Stimulated activated CD4-positive, alpha-beta T cell treated with anti-CD3 and anti-CD28 coated beads, Interleukin-4, amount 100 ng/mL, for 4 hours (primary cell): ENCODE measurements at places on chromosomes 3 and 15.

- DNase-seq = no peak
These were observed 61.1 kb upstream of the GPD1L start for GRCh38 chr3:32045091-32045915.

DNA sequence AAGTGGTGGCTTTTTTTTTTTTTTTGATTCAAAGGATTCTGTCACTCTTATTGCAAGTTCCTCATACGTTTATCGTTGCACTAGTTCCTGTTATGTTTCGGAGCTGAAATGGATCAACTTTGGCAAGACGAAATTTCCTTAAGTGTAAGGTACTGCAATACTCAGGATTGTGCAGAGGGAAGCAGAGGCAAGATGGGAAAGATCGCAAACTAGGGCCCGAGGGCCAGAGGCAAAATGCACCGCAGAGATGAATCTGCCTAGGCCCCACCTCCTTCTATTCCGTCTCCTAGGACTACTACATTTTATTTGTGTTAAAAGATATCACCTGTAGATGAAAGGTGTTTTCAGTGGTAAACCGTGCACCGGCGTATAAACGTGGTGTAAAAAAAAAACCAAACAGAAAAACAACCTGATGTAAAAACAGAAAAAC, 331 bp downstream of the RNU6-1 start:
- DNase-seq = no peak

DNA sequence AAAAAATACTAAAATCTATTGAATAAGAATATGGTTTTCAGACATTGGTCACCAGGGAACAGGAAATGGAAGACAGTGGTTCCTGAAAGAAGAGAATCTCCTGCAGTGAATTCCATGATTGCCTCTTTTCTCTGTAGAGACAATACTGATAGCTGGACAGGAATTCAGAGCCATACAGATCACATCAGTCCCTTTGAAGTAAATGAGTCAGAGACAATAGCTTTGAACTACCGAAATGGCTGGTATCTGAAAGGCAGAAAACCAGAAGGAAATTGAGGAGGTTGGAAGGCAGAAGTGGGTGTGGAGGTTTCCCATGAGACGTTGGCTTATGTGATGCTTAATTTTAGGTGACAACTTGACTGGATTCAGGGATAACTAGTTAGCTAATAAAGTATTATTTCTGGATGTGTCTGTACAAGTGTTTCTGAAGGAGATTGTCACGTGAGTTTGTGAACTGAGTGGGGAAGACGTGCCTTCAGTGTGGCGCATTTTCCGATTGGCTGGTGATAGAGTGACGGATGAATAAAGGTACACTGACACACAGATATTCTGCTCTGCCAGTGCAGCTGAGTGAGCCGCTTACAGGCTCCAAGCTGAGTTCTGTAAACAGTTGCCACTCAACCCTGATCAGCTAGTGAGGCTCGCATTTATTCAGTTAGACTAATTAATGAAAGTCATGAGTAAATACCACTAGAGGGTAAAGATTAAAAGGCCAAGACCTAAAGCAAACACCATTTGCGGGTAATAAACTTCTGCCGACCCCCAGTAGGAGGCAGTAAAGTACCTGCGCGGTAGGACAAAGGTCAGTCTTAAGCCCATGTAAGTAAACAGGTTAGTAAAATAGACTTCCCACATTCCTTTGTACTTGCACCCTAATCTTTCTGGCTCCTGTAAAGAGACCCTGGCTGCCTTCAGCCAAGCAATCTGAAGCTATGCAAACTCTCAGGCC, 1298.6 kb downstream of the SI start:
- no peak for DNase-seq

- DNase-seq = no peak
These were observed 730 bp downstream of the DGKG start for GRCh38 chr3:186361246-186361761.

DNA sequence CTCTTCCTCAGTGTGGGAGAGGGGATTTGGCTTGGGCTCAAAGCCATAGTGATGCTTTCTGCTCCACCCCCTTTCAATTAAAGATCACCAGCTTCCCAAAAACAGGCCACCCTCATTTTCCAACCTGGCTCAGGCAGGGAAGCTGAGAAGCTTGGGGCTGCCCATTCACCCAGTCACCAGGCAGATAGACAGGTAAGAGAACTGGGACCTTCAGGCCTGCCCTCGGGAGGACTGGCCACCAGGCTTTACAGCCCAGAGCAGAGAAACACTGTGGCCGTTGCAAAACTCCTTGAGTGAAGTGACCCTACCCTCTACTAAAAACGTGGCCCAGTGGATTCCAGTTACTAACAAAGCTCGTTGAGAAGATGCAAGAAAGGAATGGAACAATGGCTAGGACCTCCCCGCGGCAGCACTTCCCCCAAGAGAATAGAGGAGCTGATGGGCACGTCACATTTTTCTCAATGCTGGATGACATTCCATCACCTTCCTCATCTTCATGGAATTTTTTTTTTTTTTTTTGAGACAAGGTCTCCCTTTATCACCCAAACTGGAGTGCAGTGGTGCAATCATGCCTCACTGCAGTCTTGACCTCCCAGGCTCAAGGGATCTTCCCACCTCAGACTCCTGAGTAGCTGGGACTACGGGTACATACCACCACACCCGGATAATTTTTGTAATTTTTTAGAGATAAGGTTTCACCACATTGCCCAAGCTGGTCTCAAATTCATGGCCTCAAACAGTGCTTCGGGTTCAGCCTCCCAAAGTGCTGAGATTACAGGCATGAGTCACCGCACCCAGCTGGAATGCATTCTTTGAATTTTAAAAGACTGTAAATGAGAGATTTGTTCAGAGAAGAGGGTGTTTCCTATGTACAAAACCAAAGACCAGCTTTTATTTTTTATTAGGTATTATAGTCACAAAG, 37.9 kb downstream of the LIPC start:
- DNase-seq = no peak

GRCh38 chr3:177693616-177694264, 496.5 kb upstream of the TBL1XR1 start:
- DNase-seq = no peak

GRCh38 chr3:101701696-101702634, 15.4 kb upstream of the RPL24 start:
- no peak for DNase-seq

DNA sequence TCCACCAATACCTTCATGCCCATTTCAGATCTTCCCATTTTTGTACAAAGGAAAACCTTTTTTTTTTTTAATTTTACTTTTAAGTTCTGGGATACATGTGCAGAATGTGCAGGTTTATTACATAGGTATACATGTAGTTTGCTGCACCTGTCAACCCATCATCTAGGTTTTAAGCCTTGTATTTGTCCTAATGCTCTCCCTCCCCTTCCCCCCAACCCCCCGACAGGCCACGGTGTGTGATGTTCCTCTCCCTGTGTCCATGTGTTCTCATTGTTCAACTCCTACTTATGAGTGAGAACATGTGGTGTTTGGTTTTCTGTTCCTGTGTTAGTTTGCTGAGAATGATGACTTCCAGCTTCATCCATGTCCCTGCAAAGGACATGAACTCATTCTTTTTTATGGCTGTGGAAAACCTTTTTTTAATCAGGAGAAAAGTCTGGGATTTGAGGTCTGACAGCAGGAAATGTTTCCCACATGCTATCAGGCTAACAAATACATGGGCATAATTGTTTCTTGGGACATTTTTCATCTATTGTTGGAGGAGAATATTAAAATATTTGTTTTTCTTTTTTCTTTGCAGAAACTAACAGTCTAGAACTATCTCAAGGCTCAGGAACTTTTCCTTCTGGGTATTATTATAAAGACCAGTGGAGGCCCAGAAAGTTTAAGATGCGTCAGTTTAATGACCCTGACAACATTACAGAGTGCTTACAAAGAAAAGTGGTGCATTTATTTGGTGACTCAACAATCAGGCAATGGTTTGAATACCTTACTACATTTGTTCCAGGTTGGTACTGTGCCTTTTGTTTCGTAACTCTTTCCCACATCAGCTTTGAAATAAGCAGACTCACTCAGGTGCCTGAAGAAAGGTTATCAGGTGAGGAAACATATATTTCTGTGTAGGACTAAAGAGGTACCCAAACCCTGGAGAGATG, 32.8 kb upstream of the NFKBIZ start:
- DNase-seq = no peak

DNA sequence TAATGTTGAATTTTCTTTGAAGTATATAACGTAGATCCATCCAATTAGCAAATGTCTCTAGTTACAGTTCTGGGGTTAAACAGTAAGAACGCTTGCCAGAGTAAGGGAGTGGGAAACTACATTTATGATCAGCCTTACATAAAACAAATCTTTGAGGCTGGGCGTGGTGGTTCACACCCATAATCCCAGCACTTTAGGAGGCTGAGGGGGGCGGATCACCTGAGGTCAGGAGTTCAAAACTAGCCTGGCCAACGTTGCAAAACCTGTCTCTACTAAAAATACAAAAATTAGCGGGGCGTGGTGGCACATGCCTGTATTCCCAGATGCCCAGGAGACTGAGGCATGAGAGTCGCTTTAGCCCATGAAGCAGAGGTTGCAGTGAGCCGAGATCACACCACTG, 50.1 kb upstream of the GATM start:
- no peak for DNase-seq

- DNase-seq = no peak
These were observed 277.9 kb upstream of the TLE3 start for GRCh38 chr15:70375586-70375985.

GRCh38 chr15:99105514-99106341, 848 bp downstream of the SYNM start:
- no peak for DNase-seq

- DNase-seq = no peak
These were observed 9.3 kb downstream of the GALNT15 start for GRCh38 chr3:16183601-16184270.

DNA sequence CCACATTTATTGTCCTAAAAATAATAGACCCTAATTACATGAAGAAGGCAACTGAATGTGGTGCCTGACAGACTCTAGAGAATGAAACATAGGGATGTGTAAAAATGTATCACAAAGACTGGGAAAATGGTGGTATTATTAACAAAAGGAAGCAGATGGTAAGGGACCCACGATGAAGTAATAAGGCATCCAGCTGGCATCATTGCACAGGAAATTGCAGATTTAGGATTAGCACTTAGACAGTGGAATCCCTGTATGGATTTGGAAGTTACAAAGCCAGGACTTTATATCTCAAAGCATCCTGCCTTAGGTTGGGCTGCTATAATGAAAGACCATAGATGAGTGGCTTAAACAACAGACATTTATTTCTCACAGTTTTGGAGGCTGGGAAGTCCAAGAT, 104.3 kb downstream of the PPM1L start:
- DNase-seq = no peak

DNA sequence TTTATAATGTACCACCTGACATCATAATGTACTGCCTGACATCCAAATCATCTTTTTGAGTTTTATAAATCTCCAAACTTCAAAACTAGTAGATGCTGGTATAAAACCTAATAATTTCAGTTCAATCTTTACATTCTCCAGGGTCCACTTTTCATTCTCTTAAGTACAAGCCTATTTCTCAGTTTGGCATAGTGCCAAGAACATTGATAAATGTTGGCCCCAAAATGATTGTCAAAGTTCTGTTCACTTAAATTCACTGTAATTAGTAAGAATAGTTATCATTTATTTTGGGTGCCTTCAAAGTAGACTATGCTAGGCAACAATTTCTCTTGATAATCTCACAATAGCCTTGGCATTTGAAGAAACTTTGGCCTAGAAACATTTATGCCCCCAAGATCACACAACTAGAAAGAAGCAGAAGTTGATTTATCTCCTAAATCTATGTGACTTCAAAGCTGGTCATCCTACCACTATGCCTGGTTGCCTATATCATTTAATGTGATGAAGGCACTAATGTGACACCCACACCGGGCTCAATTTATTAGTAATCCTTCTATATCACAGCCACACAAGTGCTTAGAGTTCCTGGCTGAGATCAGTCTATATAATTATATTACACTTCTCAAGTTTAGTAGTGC, 101.7 kb downstream of the ZNF609 start:
- no peak for DNase-seq

DNA sequence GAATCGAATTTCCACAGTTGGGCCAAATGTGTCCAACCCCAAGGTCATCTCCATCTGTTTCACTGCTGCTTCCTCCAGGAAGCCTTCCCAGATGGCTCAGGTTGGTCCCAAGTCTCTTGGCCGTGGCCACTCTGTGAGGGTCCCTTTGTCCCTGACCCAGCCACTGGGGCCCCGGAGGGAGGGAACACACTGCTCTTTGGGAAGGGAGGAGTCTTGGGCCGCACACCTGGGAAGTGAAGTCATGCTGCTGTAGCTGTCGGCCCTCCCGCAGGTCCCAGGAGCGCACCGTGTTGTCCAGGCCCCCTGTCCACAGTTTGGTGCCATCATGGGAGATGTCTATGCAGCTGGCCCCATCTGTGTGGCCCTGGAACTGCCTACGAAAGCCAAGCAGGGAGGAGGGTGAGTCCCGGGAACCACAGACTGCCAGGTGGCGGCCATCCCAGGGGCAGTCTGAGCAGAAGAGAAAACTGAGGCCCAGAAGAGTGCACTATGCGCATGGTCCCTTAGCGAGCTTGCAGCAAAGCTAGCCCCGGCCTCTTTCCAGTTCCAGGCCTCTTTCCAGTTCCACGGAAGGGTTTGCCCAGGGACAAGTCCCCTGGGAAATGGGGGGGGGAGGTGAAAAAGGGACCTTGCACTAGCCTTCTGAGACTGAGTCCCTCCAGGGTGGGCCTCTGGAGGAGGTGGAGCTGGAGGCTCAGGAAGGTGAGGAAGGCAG, 44.6 kb downstream of the TLE3 start:
- no peak for DNase-seq

DNA sequence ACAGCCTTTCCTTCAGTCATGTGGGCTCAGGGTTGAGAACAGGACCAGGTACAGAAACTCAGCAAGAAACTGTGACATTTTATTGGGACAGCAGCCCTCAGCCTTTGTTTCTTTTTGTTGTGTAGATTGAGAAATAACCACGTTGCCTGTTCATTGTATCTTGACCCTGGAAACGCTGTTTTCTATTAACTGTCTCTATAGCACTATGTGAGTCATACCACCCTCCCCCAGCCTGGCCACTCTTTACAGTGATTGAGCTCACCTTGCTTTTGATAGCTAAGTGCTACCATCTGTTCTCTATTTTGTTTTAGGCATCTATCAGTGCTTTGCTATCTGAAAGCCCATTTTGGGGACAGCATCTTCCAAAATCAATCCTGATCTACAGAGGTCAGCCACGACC, 127.9 kb downstream of the CD47 start:
- no peak for DNase-seq

DNA sequence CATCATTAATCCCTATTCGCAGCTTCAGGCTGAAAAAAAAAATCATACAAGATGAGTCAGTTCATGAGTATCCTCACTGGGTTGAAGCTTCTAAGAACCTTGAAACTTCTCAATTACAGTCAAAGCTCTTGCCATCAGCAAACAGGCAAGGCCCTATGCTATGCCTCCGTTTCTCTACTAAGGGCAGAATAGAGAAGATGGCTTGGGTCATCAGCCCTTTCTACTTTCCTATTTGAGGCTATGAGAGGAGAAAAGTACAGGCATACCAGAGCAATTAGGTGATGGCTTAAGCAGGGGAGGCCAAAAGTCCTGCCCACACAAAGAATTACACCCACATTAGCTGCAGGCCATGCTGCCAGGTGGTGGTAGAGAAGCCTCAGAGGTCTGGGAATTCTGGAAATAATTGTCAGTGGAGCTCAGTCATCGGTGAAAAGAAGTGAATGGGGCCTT, 89.0 kb downstream of the MRPL46 start:
- DNase-seq = no peak
